Activated naive CD4-positive, alpha-beta T cell treated with Interleukin-2 at 50 U/mL for 16 hours (primary cell): ENCODE measurements at places on chromosomes 13 and 19.

- DNase-seq: no peak
These were observed 5.2 kb downstream of the SYDE1 start for GRCh38 chr19:15112385-15112784.

- DNase-seq: no peak
These were observed 48.4 kb upstream of the ZNRF4 start for GRCh38 chr19:5406816-5407215.

GRCh38 chr13:40283666-40284065, 382.8 kb downstream of the FOXO1 start:
- no peak for DNase-seq

DNA sequence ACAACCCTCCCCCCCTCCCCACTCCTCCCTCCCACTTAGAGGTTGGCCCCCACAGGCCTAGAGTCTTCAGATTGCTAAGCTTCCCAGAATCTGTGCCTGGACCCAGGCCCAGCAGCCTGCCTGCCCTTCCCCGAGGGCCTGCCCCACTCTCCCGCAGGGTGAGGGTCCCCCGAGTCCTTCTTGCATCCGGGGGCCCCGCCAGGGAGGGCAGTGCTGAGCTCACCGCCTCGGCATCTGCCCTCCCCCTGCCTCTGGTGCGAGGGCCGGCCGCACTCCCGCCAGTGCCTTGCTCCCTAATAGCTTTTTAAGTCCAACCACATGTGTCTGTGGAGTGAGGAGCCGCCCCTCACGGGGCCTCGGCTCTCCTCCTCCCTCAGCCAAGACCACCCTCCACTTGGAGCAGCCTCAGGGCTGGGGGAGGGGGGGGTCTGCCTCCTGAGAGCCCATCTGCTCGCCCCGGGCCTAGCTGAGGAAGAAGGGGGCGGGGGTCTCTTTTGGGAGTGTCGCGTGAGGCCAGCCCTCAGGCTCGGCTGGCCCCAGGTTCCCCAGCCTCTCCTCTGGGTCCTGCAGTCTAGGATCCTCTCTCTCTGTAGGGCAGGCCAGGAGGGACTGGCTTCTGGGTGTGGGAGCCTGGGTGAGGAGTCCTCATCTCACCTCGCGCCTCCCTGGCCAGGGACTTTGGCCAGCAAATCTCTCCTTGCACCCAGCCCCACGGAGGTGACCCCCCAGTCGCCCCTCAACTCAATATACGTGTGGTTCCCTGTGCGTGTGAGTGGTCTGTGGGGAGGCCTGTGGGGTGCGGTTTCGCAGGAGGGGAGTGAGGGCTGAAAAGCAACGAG, 47.2 kb downstream of the LYL1 start:
- DNase-seq: no peak

DNA sequence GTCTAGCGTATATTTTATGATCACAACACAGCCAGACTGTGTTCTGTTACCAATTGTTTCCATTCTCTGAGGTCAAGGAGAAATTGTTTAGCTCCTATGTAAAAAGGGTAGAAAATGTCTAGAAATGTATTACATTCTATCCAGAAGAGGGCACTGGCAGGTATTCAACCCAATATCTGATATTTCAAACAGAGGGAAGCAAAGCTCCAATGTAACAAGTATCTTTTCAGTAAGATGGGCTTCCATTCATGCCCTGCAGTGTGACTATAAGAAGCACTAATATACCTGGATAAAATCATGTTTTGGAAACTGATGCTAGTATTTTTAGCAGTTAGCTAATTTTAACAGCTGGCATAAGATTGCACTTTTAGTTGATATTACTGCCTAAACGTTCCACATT, 312.7 kb downstream of the FGF14 start:
- DNase-seq: no peak
